Spinal cord (tissue), 10 donors: ENCODE measurements at places on chromosomes 11 and 22.

- DNase-seq: no peak
Measured at GRCh38 chr11:72700146-72700545, 25.9 kb upstream of the PDE2A start.

DNA sequence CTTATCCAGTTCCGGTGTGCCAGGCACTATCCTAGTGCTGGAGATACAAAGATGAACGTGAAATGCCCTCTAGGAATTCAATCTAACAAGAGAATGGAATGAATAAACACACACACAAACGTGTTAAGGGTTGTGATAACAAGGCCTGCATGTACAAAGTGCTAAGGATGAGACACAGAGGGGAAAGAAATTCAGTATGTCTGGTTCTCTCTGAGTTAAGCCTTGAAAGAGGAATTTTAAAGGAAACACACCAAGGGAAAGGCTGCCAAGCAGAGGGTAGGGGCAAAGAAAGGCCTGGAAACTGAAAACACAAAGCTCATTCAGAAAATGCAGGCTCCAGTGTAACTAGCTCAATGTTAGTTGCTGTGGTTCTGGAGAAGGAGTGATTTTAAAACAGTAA, 4.2 kb downstream of the CHKA start:
- DNase-seq: no peak

GRCh38 chr22:22811016-22812009, 76.3 kb upstream of the IGLL5 start:
- no peak for DNase-seq

- DNase-seq: no peak
Measured at GRCh38 chr11:74004046-74004695, 4.7 kb downstream of the UCP3 start.

DNA sequence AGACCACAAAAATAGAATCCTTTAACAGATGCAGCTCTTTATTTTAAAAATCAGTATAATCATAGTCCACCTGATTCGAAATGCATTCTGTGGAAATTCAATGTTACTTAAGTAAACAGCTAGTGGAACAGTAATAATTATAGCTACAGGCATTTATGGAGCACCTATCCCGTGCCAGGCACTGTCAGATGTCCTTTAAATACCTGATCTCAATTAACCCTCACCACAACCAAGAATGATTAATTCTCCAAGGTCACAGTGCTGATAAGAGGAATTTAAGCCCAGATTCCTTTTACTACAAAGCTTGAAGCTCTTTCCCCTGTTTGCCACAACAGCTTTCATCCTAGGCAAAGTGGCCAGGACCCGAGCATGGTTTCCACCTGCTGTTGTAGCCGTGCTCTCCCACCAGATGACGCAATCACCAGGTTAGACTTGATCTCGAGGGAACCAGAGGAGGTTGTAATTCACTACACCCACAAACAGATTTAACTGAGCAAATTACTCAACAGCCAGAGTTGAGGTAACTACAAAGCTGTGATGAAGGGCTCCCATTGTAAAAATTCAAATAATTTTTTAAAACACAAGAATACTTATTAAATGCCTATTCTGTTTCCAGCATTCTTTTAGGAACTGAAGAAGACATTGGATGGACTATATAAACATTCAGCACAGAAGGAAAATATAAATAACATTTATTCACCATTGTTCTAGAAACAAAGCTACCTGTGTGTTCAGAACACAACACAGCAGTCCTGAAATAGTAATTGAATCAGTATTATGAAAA, 10.3 kb downstream of the PRDM10 start:
- DNase-seq: no peak

- DNase-seq: peak; percentile 47
Measured at GRCh38 chr22:35349704-35350538, 31.0 kb upstream of the HMOX1 start.

DNA sequence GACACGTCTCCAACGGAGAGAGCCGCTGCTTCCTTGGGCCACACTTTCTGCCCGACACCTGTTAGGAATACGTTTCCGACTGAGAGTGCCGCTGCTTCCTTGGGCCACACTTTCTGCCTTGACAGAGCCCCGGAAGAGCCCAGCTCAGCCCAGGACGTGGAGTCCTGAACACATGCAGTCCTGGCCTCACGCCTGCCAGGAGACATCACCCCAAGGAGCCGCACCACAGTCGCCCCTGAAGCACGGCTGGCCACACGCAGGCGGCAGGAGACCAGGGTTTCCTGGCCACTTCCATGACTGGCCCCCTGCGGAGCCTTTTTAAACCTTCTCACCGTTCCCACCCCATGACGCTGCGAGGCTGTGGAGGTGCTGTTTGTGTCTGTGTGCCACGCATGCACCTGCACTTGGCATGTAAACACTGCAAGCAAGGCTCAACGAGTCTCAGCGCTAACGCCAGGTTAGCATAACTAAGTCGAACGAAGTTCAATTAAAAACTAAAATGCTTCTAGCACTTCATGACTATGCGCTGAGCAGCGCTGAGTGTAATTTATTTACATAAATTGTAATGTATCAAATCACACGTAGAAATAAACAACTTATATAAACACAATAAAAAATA, 8.8 kb downstream of the TOLLIP start:
- DNase-seq: no peak

DNA sequence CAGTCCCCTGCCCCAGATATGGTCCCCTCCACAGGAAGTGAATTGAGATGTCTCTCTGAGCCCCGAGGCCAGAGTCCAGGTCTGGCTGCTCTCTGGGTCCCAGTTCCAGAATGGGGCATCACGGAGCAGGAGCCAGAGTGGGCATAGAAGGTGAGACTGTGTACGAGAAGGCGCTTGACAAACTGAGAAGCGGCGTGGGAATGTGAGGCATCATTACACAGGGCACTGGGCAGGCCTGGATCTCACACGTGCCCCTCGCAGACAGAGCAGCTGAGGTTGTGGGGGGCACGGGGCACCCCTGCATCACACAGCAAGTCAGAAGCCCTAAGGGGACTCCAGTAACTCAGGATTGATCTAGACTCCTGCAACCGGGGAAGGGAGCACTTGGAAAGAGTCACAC, 9.2 kb downstream of the STARD10 start:
- no peak for DNase-seq

DNA sequence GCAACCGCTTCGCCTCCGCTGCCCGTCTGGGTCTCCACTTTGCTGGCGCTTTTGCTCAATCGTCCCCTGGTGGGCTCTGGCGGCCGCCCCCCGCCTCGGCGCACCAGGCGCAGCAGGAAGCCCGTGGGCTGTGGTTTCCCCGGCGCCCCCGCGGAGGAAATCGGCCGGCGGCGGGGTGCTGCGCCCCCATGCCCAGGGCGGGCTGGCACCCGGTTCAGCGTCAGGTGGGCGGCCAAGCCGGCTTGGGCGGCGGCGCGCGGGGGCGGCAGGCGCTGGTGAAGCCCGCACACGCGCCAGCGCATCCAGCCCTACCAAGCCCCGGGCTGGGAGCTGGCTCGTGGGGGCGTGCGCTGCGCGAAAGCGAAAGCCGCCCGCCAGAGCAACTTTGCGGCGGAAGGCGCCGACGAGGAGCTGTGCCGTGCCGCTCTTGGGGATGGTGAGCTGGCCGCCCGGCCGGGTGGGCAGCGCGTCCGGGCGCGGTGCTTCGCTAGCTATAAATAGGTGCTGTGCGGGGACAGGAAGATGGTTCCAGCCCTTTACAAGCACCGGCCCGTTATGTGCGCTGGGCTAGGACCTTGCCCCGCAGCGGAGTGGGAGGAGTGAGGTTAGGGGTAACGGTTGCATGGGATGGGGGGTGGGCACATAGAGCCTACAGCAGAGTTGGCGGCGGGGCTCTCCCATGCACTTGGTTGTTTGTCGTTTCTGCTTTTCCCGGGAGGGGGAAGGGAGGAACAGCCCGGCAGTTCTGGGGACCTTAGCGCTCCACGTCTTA, 25.0 kb upstream of the SUSD2 start:
- DNase-seq: no peak

DNA sequence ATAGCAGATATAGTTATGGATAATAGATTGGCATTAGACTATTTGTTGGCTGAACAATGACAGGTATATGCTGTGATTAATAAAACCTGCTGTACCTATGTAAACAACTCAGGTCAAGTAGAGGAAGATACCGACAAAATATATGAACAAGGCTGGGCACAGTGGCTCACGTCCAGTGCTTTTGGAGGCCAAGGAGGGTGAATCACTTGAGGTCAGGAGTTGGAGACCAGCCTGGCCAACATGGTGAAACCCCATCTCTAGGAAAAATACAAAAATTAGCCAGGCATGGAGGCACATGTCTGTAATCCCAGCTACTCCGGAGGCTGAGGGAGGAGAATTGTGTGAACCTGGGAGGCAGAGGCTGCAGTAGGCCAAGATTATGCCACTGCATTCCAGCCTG, 14.0 kb upstream of the CHKA start:
- no peak for DNase-seq

DNA sequence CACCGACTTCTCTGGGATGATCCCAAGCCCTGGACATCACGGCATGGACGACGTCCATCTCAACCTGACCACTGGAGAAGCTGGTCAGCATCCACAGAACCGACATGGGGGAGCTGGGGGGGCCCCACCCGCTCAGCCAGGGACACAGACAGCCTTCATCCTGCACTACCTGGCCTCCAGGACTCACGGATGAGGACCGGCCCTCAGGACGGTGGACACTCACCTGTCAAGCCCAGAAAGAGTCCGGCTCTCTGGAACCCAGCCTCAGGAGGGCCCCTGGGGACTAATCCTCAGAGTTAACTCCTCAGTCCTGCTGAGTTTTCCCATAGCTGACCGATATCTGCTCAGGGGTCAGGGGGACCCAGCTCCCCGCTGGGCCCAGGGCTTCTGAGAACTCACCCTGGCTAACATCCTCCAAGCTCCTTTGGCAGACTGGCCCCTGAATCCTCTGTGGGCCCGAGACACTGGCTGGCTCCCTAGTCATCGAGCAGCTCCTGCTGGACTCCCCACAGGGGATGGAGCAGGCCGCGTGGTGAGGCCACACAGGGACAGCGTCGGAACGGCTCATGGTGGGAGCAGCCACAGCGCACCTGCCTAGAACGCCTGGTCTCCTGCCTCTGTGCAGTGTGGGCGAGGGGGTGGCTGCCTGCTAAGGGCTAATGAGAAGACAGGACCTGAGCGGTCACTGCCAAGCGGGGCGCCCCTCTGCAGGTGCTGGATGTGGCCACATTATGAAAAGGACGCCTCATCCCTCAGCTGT, 649.2 kb downstream of the BRD1 start:
- DNase-seq: no peak

DNA sequence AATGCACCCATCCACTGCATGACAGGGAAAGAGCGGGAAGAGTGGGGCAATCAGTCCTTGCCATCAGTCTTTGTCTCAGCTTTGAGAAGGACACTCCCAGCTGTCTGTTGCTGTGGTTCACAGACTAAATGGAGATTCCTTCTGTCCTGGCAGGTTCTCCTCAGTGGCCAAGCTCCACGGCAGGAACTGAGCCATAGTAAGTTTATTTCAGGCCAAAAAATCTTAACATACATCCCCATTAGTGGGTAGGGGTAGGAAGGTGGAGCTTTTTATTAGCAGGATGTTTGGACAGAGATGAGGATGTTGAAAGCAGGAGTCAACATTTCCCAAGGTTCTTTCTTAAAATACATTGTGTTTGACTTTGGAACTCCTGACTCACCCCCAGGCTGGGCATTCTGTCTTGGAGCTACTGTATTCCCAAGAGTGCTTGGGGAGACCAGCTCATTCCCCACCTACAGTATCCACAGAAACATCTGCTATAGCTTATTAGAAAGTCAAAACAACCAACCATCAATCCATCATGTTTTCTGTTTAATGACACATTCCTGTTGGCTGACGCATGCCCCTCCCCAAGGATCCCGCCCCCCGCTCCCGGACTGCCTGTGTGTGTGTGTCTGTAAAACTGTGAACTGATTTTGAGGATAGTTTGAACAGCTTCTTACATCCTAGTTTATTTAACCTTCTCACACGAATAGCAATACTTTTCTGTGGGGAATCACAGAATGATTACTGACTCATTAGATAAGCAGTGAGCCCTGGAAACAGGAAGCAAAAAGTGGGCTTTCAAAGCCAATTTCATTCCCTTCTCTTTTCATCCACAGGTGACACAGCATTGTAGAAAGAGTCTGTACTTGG, 109.5 kb downstream of the CCDC81 start:
- DNase-seq: no peak

GRCh38 chr22:50250555-50251476, at the start of gene HDAC10:
Gene HDAC10, minus strand, starts transcription at chr22:50251265. Its CDS starts 233 bp downstream, at chr22:50251032.
- DNase-seq: peak; percentile 87

GRCh38 chr11:72483412-72484186, 49.3 kb upstream of the CLPB start:
- DNase-seq: peak; percentile 13

GRCh38 chr22:20488946-20489345, 6.6 kb downstream of the KLHL22 start:
- no peak for DNase-seq

DNA sequence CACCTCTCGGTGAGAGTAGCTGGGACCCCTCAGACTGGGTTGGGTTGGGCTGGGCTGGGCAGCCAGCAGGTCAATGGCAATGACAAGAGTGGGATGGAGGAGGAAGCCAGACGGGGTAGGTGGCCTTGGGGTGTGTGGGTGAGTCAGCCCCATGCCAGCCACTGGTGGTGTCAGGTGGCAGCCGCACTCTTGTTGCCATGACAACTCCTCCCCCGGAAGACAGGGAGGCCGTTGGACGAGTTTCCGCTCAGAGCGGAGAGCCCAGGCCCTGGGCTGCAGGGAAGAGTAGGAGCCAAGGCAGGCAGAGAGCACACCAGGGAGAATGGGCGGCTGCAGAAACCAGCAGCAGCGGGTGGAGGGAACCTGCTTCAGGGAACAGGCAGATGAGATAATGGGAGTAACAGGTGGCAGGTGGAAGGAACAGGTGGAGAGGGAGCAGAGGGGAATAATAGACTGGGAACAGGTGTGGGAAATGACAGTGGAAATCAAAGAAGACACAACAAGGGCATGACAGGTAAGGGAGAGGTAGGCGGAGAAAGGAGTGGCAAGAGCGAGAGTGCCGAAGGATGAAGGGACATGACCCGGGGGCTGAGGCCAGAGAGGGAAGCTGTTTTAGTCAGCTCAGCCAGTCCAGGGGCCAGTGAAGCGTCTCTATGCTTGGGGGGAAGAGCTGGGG, 8.7 kb downstream of the SPTBN2 start:
- DNase-seq: no peak

DNA sequence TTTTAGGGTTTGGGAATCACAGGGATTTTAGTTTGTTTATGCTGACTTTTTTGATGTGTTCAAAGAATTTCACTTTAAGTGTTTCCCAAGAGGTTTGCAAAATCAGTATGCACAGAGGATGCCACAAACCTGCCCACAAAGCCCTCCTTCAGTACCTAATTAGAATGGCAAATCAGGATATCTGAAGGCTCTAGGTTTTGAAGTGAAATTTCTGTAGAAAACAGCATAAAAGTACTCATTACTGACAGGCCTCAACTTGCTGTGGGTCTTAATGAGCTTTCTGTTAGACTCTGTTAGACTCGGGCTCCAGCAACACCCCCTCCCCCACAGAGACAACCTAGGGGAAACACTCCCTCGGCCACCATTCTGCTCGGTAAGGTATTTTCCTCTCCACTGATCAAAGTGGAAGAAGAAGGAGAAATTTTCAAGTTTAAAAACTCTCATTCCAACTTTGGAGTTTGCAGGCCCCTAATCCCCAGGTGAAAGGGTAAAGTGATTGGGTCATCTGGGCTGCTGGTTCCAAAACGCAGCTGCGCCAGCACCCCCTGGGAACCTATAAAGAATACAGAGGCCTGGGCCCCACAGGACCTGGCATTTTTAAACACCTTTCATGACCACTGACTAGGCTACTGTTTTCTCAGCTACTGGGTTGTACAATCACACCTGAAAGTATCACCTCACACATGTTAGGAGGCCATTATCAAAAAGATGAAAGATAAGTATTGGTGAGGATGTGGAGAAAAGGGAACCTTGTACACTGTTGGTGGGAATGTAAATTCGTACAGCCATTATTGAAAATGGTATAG, 67.5 kb downstream of the PLEKHA7 start:
- DNase-seq: no peak
